Ascending aorta (tissue), 2 donors: ENCODE measurements at places on chromosomes 1 and 21.

GRCh38 chr1:223712194-223712849, at the start of gene CAPN2:
CAPN2 (plus strand) TSS chr1:223712539; CDS start chr1:223712641, 102 bp downstream.
- DNase-seq = peak; percentile 92

GRCh38 chr1:204735042-204735441, 49.5 kb upstream of the LRRN2 start:
- no peak for DNase-seq

- DNase-seq = no peak
Observed at GRCh38 chr1:227006226-227006796, 66.2 kb downstream of the COQ8A start.

GRCh38 chr1:193411714-193412113, 225.3 kb upstream of the B3GALT2 start:
- DNase-seq = no peak

DNA sequence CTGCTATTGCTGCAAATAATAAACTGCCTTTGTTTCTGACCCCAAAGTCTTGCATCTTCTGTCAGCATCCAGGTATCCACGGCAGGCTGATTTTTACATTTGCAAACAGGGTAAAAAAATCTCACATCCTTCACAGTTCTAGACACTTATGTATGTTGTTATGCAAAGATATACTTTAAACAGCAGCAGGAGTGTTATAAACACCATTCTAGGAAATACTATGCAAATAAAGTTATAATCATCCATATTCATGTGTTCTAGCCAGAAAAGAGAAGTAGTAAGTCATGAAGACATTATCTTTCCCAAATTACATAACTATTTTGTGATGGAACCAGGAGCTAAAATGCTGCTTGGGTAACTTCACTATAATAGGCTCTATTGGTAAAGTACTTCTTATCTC, 534.2 kb downstream of the LTN1 start:
- no peak for DNase-seq

- DNase-seq = no peak
Observed at GRCh38 chr1:57831624-57832023, 407.8 kb upstream of the DAB1 start.

DNA sequence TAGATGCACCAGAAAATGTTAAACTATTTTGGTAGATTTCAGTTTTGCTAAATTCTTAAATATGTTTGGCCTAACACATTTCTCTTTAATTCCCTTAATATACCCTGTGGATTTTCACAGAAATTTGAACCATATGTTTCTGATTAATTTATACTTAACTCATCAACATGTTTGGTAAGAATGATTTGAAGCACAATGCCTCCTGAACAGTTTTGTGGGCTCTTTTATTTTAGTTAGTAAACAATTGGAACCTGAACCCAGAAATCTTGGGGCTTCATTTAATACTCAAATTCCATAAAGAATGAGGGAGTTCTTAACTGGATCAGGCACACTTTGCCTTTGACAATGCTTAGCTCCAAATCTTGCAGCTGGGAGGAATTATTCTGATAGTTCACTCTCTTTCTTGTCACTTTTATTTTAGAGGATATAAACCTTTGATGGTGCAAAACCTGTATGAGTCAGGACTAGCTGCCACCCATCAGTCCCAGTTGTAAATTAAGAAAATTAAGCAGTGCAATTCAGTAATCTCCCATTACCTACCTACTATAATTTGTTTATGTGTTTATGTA, 24.6 kb upstream of the LYPLAL1 start:
- no peak for DNase-seq

DNA sequence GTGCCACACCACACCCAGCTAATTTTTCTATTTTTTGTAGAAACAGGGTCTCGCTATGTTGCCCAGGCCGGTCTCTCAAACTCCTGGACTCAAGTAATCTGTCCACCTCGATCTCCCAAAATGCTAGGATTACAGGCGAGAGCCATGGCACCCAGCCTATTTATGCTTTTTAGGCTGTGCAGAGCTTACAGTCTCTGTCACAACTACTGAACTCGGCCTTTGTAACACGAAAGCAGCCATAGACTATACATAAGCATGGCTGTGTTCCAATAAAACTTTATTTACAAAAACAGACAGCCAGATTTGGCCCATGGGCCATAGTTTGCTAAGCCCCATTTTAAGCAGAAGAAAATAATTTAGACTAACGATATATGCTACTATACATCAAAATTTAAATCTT, 54.4 kb downstream of the NID1 start:
- no peak for DNase-seq

GRCh38 chr1:94641990-94642389, 100.4 kb upstream of the F3 start:
- DNase-seq = no peak

DNA sequence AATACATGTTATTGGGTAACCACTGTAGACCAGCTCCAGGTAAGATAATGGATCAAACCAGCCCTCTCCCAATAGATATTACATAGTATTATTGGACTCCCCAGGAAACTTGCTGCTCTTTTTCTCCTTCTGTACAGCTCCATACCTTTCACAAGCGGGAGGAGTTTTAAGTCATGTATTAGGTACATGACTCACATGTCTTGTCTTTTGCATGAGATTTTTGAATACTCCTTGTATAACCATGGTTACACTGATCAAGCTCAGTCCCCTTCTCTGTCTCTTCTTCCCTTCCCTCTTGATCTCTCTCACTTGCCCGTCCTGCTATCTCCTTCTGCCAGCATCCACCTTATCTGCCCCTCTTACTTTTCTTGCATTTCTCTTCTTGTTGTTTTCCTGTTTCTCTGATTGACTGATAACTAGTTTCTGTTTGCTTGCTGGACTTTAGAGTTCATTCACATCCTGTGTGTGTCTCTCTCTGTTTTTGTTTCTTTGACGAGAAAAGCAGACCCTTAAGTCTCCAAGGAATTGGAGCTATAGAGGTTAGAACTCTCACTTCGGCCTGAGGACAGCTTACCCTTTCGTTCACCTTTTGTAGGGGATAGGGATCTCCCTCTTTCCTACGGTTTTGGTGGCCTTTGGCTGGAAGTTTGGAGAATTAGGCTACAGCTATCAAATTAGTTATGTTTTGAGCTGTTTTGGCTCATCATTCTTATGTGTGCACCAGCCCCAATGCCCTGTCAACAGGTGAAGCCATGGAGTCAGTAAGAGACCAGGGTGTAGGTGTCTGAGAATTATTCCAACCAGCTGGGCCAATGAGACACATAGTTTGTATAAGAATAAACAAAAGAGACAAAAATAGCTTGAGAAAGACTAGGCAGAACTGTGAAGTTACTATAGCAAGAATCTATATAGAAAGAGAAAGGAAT, 49.0 kb upstream of the ASB17 start:
- DNase-seq = no peak

DNA sequence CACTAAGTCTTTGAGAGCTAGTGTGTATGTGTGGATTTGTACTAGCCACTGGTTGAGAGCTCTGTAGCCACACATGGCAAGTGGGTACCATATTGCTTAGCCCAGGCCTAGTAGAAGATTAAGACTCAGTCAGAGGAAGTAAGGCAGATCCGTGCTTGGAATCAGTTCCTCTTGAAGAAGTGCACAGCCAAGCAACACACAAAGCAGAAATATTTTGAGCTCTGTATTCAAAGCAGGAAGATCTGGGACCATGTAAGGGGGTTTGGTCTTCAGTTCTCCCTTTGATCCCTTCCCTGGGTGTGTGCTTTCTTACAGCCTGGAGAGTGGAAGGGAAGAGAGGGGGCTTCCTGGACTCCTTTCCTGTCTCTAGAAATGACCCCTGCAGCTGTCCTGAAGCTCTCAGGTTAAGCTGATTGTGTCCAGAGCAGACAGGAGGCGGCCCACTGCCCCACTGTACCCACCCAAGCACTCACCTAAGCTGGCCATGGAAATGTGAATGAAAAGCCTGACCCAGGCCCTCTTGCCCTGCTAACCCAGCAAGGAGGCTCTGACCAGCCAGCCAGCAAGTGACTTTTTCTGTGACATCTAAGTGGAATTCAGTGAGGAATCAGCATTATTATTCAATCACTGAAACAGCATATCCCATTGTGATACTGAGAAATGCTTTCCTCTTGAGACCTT, 3.6 kb downstream of the ETS2 start:
- DNase-seq = no peak

DNA sequence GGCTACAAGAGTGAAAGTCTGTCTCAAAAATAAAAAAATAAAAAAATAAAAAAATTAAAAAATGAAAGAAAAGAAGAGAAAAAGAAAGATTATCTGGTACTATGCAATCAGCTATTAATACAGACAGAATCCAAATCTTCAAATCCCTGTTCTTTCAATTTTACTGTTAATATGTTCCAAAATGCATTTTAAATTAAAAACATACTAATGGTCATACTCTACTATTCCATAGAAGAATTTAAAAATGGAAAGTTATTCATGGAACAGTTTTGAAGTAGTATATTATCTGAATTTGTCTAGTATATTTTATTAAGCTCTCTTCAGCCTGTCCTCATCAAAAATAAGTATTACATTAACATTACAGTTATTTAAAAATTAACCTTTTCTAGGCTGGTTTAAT, 430.1 kb downstream of the PTBP2 start:
- DNase-seq = no peak

GRCh38 chr1:182337736-182338571, 53.6 kb downstream of the GLUL start:
- DNase-seq = no peak
